ENCODE measurements at places on chromosomes 3 and 15. TPM values are rescaled to one million over a fixed set of nuclear protein-coding genes. Genes with fewer than 3 reads are reported as not detected.

DNA sequence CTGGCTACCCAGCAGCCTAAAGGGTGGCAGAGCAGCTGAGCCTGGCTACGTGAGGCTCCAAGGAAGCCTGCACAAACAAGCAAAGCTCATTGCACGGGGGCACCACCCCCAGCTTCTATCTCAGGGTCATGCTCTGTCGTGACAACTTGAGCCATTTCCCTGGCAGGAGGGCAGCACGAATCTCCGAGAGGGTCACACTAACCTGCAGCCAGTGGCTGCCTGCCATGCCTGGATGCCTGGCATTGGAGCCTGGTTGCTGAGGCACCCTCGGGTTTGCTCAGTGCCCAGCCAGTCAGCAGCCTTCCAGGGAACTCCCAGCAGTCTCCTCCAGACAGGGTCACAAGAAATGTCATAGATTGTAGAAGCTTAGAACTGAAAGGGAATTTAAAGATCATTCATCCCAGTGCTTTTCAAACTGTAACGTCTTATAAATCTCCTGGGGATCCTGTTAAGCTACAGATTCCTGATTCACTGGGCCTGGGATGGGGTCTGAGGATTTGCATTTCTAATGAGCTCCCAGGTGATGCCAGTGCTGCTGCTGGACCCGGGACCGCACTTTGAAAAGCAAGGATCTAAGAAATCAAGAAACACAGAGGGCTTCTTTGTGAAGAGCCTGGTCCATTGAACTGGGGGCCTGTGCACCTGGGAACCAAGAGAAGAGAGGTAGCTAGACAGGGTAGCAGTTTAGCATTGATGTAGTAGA lies 48.4 kb downstream of the TMEM266 start:
- no peaks in the 10 kb centered on the region for H3K4me1 ChIP-seq
- H3K27ac ChIP-seq, result no peak overlapping the region
- no peak for DNase-seq
- H3K36me3 ChIP-seq, result no peaks in the 10 kb centered on the region

The PAQR9 gene
- not detected for total RNA-seq

The GTF2E1 gene
- 11.9 TPM for total RNA-seq

DNA sequence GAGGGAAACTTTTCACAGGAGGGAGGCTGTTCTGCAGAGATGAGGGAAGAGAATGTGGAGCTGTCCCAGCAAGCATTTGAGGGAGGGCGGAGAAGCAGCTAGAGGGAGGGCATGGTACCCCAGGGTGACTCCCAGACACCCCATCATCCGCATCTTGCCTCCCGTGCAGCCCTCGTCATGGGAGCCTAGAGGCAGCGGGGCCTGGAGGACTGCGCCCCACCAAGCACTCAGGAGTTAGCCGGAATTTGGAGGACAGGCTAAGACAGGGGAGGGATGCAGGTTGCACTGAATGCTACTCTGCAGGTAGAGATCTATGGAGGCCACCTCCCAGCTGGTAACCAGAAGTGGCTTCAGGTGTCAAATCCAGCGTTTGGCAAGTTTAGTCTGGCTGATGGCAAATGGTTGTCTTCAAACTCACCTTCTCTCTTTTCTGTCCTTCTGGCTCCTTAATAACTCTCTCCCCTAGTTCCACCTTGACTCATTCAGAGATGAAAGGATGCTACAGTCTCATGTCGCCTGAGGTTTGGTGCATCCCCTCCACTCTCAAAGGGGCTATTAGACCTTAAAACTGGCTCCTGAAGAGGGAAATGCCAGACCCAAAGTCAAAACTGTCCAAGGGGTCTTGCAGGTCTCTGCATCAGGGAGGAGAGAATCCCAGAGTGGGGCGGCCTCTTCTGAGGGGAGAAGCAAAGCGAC lies 155.9 kb upstream of the TLE3 start:
- no peaks in the 10 kb centered on the region for H3K27me3 ChIP-seq
- DNase-seq, result no peak
- H3K4me3 ChIP-seq, result no peak overlapping the region

GRCh38 chr3:137335478-137335877 lies 377.7 kb downstream of the IL20RB start:
- H3K4me1 ChIP-seq, result no peaks in the 10 kb centered on the region
- DNase-seq, result no peak
- no peaks in the 10 kb centered on the region for H3K36me3 ChIP-seq
- no peaks in the 10 kb centered on the region for H3K27me3 ChIP-seq

DNA sequence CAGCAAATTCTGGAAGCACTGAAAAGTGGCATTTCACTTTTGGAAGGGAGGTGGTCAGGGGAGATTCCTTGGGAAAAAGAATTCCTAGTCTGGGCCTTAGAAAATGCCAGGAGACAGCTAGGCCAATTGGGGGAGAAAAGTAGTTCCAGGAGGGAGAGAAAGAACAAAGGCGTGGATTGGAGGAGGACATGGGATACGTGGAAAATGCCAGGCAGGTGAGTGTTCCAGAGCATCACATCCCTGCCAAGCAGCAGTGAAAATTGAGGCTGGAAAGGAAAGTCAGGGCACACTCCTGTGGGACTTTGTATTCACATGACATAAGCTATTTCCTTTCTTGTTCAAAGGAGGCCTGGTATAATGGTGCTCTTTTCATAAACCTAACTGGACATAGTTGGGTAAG lies 134.5 kb upstream of the WNT5A start:
- no peak for DNase-seq
- no peaks in the 10 kb centered on the region for H3K4me1 ChIP-seq
- H3K4me3 ChIP-seq, result no peak overlapping the region
- peaks cover 6% of the 10 kb centered on the region for H3K27me3 ChIP-seq

The SIDT1 gene
- total RNA-seq, result 3.0 TPM

DNA sequence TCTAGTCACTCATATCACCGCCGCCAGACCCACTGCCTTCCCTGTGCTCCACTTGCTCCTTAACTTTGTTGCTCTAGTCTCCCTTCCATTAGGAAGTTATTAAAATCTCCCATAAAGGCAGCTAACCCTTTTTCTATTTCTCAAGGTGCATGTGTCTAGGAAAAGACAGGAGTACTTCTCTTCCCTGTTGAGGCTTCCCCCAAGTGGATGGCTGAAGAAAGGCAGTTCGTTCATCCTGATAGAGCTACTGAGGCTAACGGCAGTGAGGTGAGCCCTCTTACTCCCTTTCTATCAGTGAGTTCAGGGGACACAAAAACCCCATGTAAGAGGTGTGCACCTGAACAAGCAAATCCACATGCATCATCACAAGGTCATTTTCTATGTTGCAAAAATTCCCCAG lies 397.8 kb downstream of the IGSF11 start:
- H3K27ac ChIP-seq, result no peak overlapping the region
- no peak for DNase-seq
- no peaks in the 10 kb centered on the region for H3K36me3 ChIP-seq
- no peaks in the 10 kb centered on the region for H3K27me3 ChIP-seq
- H3K4me1 ChIP-seq, result no peaks in the 10 kb centered on the region

GRCh38 chr3:30141927-30142326 lies 464.5 kb upstream of the TGFBR2 start:
- H3K27me3 ChIP-seq, result no peaks in the 10 kb centered on the region
- no peak for DNase-seq
- H3K4me1 ChIP-seq, result no peaks in the 10 kb centered on the region
- no peak overlapping the region for H3K4me3 ChIP-seq
- no peaks in the 10 kb centered on the region for H3K36me3 ChIP-seq

- H3K27me3 ChIP-seq, result no peaks in the 10 kb centered on the region
- no peak overlapping the region for H3K4me3 ChIP-seq
- H3K36me3 ChIP-seq, result no peaks in the 10 kb centered on the region
- H3K27ac ChIP-seq, result no peak overlapping the region
- no peak for DNase-seq
- H3K4me1 ChIP-seq, result no peaks in the 10 kb centered on the region
Observed at GRCh38 chr3:122168044-122168443, 15.4 kb upstream of the CASR start.

All from aorta (tissue), 5 donors.